RWPE1 (cell line): ENCODE measurements at places on chromosomes 6 and 20.

- DNase-seq = no peak
Observed at GRCh38 chr6:47722194-47722593, 23.8 kb downstream of the ADGRF4 start.

DNA sequence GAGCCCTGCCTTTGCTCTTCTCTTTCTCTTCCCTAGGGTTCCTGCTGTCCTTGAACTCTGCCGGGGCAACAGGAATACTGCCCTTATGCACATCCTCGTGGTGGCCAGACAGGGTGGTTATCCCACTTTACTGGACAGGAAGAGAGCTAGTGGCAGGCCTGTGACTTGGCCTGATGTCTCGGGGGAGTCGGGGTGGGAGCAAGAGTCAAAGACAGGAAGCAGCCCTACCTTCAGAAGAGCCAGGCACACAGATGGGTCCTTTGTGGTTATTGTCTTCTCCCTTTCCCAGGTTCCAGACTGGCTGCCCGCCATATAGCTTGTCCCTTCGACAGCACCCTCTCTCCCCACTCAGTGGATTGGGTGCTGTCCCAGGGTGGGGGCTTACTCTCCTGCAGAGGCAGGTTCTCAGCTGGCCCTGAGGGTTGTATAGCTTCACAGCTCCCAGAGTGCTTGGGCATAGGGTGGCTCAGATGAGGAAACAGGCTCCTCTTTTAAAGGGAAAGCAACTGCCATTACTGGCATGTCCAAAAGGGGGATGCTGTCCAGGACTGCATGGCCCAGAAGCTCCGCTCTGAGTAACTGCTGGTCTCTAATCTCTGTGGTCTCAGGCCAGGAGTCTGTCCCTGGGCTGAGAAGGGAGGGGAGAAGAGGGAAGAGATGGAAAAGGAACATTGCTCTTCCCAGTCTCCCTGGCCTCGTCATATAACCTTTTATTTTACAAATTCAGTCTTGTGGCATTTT, 17.3 kb downstream of the PLCG1 start:
- DNase-seq = no peak

GRCh38 chr20:40563296-40563950, 125.6 kb downstream of the MAFB start:
- peak; percentile 98 for DNase-seq

- DNase-seq = no peak
Observed at GRCh38 chr20:1086277-1087213, 31.9 kb upstream of the PSMF1 start.

DNA sequence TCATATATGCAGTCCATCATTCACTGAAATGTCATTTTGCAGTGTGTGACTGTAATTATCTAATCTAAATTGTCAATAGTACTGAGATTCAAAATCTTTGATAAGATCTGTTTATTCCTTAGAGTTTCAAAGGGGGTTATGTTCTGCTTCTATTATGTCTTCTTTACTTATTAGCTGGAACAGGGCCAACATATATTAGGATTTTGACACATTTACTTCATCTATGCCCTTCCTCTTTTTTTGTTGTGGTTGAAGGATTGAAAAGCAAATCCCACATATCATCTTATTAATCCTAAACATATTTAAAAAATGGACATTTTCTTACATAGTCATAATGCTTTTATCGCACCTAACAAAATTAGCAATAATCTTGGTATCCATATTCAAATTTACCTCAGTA, 30.3 kb upstream of the MAS1 start:
- DNase-seq = no peak

DNA sequence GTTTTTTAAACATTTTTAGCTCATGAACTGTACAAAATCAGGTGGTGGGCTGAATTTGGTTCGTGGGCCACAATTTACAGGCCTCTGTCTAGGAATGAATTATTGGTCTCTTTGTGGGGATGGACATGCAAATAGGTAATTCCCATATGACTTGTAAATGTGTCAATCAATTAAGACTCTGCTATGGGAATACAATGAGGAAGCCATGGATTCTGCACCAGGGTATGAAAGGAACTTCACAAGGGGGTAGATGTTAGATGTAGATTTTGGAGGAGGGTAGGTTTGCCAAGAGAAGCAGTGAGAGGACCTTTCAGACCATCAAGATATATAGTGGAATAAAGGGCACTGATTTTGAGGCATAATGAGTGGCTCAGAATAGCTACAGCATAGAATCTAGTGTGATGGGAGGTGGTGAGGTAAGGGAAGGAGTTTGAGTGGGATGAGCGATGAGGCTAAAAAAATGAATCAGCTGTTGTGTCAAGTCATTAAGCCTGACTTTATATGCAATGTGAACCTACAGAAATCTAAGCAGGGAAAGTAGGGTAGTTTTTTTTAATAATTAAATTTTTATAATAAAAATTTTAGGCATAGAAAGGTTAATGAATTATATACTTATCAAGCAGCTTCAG, 32.6 kb upstream of the RNF182 start:
- DNase-seq = no peak

GRCh38 chr6:162372106-162372505, 355.5 kb downstream of the PRKN start:
- DNase-seq = no peak

DNA sequence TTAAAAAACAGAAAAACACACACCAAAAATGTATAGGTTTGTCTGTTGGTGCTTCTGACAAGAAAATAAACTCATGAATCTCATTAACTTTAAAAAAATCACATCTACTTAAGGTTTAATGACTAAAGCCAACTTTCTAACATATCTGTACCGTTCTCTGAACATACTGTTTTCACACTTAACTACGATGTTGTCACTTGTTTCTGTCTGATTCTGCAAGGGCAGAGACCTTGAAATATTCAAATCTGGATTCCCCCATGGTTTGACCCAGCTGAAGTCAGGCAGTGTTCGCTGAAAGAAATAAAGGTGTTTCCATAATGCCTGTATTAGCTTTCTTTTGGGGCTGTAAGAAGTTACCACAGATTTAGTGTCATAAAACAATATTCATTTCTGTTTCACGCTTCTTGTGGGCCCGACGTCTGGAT, 2.7 kb upstream of the ASXL1 start:
- no peak for DNase-seq

- DNase-seq = peak; percentile 21
Observed at GRCh38 chr6:93418408-93419303, 703 bp downstream of the EPHA7 start.

DNA sequence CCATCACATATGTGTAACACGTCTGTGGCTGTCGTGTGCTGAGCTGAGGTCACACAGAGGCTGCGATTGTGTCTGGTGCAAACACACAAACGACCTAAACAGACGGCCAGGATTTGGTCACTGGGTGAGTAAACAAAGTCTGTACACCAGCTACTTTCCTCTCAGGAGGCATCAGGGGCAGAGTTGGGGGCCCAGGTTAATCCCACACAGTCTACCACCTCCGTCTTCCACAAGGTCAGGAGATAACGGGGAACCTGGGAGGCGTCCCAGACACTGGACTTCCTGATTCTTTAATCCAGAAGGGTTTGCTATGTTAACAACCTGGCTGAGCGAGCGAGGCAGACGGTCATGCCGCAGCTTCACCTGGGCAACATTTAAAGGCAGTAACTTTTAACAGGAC, 1.5 kb downstream of the DACT2 start:
- no peak for DNase-seq

GRCh38 chr20:48681201-48681872, 146.5 kb downstream of the PREX1 start:
- DNase-seq = no peak

GRCh38 chr6:137352859-137353258, 133.7 kb upstream of the IFNGR1 start:
- no peak for DNase-seq

DNA sequence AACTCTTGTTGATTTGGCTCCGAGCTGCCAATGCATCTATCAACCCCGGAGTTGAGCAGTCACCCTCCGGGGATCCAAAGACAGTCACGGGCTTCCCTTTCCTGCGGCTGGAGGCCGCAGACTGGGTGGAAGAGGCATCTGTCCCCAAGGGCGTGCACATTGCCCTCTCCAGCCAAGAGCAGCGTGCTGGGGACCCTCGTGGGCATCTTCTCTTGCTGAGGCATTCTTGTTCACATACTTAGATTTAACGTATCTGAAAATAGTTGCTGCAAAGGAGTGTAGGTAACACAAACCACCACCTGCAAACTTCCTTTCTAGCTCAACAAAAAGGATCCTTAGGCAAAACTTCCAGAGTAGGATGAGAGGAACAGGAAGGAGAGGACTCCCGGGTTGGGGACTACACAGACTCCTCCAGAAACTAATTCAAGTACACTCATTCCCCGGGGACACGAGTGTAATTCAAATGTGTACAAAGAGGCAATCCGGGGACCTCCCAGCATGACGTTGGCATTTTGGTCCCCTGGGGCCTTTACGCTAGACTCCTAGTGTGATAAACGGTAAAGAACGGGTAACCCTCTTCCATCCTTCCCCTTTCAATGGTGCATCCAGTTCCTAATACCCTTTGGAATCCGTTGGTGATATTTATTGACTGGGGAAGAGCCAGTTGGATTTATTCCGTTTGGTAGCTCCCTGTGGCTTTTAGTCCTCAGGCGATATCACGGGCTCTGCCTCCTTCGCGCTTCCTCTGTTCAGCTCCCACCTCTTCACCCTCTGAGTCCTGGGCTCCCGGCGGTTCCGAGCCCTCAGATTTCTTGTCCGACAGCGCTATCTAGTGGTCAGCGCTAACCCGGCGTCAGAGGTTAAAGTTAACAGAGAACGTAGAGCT, 2.7 kb upstream of the COL12A1 start:
- peak; percentile 72 for DNase-seq

GRCh38 chr6:142404751-142405150, 102.9 kb downstream of the ADGRG6 start:
- DNase-seq = no peak

DNA sequence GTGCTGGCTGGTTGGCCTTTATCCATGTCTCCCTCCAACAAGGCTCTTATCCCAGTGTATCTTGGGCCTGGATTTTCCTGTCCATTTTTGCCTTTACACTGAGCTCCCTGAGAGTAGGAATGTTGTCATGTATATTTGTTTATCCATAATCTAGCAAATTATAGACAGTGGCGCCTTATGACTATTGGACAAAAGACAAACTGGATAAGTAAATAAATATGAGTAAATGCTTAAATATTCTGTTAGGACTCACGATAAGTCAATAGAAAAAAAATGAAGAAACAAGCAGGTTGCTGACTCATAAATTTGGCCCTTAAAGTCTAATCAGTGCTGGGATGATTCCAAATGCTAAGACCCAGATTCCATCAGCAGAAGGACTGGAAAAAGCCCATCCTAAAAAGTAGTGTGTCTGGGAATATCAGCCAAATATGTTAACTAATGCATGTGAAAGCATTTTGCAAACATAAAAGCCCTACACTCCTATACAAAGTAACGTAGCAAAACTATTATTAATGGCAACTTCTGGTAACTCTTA, 55.0 kb upstream of the PCSK2 start:
- DNase-seq = no peak

DNA sequence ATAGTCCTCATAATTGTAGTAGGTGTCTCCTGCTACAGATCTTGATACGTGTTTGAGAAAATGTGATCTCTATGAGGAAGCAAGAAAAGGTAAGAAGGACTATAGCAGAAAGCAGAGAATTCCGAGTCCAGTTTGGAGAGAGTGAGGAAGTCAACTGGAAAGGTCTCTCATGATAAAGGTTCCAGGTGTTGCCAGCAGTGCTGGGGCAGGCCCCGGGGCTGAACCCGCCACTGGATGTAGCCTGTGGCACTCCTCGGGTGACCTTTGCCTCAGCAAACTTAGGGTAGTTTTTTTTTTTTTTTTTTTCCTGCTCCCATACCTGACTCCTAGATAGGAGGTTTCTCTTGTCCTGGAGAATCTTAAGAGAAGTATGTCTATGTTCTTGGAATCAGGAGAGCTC, 62.8 kb downstream of the FAM120B start:
- no peak for DNase-seq

- peak; percentile 30 for DNase-seq
Observed at GRCh38 chr20:7792150-7792869, 147.9 kb downstream of the HAO1 start.

DNA sequence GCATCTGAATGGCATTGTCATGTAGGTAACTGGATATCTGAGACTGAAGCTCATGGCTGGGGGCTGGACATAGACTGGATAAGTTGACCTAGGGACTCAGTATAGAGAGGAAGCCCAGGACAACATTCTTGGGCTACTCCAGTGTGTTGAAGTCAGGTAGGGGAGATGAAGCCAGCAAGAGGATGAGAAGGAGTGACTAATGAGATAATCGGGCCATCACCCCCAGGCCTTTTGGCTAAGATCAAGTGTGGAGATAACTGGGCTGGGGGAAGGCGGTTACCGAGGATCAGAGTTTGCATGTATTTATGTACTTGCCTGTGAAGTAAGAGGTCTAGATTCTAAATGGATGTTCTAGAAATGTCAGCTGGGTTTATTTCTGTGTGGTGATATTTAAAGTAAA, 73.4 kb downstream of the ELOVL2 start:
- no peak for DNase-seq

DNA sequence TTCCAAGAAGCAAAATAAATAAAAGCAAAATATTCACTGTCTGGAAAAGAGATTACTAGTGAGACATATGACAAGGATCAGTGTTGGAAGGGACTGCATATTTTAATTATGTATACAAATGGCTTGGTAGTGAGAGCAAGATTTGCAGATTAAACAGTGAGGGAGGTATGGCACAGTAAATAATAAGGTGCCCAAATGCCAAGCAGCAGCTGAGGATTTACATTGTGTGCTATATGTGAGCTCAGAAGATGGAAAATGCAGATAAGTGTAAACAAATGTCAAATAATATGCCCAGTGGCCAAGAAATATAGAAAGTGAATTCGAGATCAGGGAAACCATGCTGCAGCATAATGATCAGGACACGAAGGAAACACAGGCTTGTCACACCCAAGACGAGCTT, 173.8 kb upstream of the NRSN1 start:
- DNase-seq = no peak

- no peak for DNase-seq
Observed at GRCh38 chr6:20325641-20326421, 75.8 kb upstream of the E2F3 start.

- no peak for DNase-seq
Observed at GRCh38 chr6:78365473-78365872, 501.9 kb upstream of the IRAK1BP1 start.

DNA sequence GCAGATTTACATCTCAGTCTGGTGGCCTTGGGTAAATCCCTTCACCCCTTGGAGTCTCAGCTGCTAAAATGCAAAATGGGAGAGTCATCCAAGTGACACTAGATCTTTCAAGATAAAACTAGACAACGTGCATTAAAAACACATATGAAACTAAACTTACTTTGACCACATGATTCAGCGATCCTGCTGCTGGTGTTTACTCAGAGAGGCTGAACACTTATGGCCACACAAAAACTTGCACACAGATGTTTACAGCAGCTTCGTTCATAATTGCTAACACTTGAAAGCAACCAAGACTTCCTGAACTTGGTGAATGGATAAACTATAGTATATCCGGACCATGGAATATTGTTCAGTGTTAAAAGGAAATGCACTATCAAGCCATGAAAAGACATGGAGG, 55.3 kb upstream of the GPR6 start:
- DNase-seq = no peak

- DNase-seq = no peak
Observed at GRCh38 chr6:18501663-18502013, 114.5 kb downstream of the RNF144B start.

DNA sequence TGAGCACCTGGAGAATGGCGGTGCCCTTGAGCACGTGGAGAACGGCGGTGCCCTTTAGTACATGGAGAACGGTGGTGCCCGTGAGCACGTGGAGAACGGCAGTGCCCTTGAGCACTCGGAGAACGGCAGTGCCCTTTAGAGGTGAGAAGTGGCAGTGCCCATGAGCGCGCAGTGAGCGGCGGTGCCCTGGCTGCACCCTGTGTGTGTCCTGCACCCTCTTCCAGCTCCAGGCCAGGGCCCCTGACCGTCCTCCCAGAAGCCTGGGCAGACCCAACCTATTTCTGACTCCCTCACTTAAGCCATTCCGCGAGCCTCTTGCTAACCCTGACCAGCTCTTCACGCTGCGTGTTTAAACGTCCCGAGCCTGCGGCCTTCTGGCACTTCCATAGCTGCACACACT, 151.3 kb downstream of the DLL1 start:
- no peak for DNase-seq
